ENCODE measurements at places on chromosomes 2 and 18. TPM values are rescaled to one million over a fixed set of nuclear protein-coding genes. Genes with fewer than 3 reads are reported as not detected.

DNA sequence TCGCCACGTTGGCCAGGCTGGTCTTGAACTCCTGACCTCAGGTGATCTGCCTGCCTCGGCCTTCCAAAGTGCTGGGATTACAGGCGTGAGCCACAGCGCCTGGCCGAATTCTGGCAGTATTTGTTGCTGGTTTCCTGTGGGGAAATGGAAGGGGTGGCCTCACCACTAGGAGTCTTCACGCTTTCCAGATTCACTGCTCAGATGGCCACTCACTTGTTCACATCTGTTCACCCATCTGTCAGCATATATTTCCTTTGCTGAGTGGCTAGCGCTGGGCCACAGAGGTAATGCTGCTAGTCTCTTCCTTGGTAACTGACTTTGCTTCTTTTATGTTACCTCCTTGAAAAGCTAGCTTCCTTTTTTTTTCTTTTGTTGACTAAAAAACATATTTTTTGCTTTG lies 27.2 kb downstream of the TMEM177 start:
- no peaks in the 10 kb centered on the region for H3K4me1 ChIP-seq
- DNase-seq = no peak
- H3K36me3 ChIP-seq = no peaks in the 10 kb centered on the region
- no peak overlapping the region for H3K27ac ChIP-seq

GRCh38 chr18:3675446-3675845 lies 225.5 kb downstream of the TGIF1 start:
- no peaks in the 10 kb centered on the region for H3K27me3 ChIP-seq
- no peaks in the 10 kb centered on the region for H3K4me1 ChIP-seq
- DNase-seq = no peak
- no peaks in the 10 kb centered on the region for H3K36me3 ChIP-seq
- no peak overlapping the region for H3K4me3 ChIP-seq
- H3K27ac ChIP-seq = no peak overlapping the region

- H3K36me3 ChIP-seq = no peaks in the 10 kb centered on the region
- peak within 1 kb of the TSS; percentile 38 for H3K4me3 ChIP-seq
- DNase-seq = peak; percentile 38
- H3K27me3 ChIP-seq = no peaks in the 10 kb centered on the region
These were observed at the start of gene SLC16A14 for GRCh38 chr2:230068651-230069055. SLC16A14 (minus strand) TSS chr2:230068924; CDS start chr2:230059352, 9,572 bp downstream.

GRCh38 chr18:69186162-69186561 lies 214.5 kb upstream of the DOK6 start:
- no peaks in the 10 kb centered on the region for H3K4me1 ChIP-seq
- no peaks in the 10 kb centered on the region for H3K27me3 ChIP-seq
- H3K27ac ChIP-seq = no peak overlapping the region

GRCh38 chr2:36318-36717 lies 10.0 kb downstream of the FAM110C start:
- no peak overlapping the region for H3K4me3 ChIP-seq
- no peak overlapping the region for H3K27ac ChIP-seq
- H3K36me3 ChIP-seq = no peaks in the 10 kb centered on the region
- H3K4me1 ChIP-seq = no peaks in the 10 kb centered on the region
- H3K27me3 ChIP-seq = no peaks in the 10 kb centered on the region
- no peak for DNase-seq

DNA sequence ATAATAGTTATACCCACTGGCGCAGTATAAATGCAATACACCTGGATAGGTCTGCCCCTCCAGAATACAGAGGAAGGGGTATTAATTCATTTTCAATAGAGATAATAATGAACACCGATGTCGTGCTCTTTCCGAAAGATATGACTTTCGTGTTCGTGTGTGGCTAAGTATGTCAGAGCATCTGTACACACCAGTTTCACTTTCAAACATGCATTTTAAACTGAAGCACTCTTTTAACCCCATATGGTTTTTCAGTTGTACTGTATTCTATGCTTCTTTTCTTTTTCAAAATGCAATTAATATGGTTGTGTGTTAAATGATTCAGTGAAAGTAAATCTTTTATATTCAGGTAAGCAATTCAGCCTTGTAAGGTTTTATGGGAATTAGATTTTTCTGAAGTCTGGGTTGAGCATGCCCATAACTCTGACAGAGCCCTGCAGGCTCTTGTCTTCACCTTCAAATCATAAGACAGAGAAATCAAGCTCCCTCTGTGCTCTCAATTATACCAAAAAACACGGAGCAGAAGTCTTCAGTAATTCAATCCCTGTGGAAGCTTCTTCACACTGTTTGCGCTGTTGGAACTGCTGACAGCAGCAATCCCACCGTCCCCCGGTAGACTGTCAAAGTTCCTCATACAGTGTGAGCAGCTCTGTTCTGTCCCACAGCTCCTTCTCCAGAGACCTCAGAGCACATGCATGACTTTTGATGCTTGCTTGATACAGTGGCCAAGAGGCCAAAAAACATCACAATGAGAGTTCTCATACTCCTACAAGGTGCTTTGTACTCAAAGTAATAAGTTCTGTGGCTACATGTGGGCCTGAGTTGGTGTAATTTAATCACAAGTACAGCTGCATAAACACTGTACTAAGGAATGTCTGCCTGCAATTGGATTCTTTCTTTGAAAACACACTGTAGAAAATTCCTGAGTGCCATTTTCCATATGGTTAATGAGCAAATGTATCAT lies 186.8 kb downstream of the ZNF521 start:
- H3K4me3 ChIP-seq = no peak overlapping the region
- no peaks in the 10 kb centered on the region for H3K36me3 ChIP-seq
- no peak overlapping the region for H3K27ac ChIP-seq
- no peaks in the 10 kb centered on the region for H3K27me3 ChIP-seq
- DNase-seq = no peak

DNA sequence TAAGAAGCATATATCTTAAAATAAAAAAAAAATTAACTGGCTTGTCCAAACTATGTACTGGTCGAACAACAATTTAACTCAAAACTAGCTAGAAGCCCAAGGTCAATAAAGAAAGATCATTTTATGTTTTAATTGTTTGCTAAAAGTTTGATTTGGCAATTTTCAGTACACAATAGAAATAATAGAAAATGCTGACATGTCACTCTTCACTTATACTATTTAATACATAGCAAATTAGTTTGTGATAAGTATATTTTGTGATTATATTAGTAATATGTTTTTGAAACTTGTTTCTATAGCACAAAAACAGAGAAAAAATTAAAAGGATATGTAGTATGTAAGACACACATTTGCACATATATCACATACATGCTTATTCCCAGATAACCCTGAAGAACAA lies 1938.6 kb upstream of the PIK3C3 start:
- DNase-seq = no peak
- H3K36me3 ChIP-seq = no peaks in the 10 kb centered on the region
- H3K4me1 ChIP-seq = no peaks in the 10 kb centered on the region
- no peak overlapping the region for H3K4me3 ChIP-seq
- H3K27me3 ChIP-seq = no peaks in the 10 kb centered on the region
- H3K27ac ChIP-seq = no peak overlapping the region

- H3K36me3 ChIP-seq = no peaks in the 10 kb centered on the region
- DNase-seq = no peak
- no peaks in the 10 kb centered on the region for H3K27me3 ChIP-seq
These were observed 69.7 kb downstream of the ZNF521 start for GRCh38 chr18:25282282-25282681.

DNA sequence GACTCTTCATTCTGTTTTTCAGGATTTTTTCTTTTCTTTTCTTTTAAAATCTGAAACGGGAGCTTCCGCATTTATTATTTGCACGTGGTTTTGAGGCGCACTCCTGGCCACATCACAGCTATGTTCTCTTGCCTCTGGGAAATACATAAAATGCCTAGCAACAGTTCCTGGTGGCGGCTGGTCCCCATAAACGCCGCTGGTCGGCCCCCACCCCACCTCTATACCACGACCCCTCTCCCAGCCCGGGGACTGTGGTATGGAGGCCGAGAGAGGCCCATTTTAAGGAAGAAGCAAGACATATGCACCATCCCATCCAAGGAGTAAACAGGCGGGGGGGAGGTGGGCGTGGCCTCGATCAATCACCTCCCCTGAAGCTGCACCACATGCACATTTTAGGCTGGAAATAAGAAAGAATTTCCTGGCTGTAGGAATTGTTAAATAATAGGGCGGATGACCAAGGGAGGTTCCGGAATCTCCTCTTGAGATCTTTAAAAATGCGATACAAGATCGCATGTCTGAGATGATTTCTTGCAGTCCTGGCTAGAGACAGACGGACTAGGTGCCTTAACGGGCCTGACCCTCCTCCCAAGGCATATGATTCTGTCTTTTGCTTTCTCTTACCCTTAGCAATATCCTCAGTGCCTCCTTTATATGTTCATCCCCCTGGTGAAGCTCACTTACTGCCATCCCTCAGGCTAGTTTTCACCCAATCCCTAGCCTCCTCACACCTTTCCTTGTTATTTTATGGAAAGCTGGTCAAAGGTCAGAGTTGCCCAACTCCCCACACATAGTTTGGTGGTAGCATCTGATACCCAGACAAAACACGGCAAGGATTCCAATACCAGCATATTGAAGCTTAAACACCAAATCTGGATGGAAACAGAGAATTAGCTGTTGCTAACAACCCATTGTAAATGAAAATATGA lies 82.4 kb downstream of the BCL2 start:
- no peaks in the 10 kb centered on the region for H3K27me3 ChIP-seq
- no peaks in the 10 kb centered on the region for H3K36me3 ChIP-seq
- DNase-seq = peak; percentile 29
- peak overlapping the region; percentile 65 for H3K27ac ChIP-seq
- H3K4me3 ChIP-seq = no peak overlapping the region
- H3K4me1 ChIP-seq = peaks cover 16% of the 10 kb centered on the region

DNA sequence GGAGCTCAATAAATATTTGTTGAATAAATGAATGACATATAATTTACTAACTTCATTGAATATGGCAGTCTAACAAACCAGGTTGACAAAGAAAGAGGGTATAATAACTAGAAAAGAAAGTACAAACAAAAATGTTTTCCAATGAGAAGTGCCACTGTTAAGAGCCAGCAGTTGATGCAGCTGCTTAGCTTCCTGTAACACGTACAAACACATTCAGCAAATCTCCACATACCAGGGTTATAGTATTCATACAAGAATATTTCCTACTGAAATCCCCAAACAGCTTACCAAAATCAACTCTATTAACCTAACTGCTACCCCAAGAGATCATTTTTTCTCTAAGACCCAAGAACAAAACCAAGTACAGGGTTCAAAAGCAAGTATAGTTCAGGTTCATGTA lies 77.7 kb downstream of the THADA start:
- H3K27ac ChIP-seq = peak overlapping the region; percentile 42
- DNase-seq = no peak
- no peaks in the 10 kb centered on the region for H3K36me3 ChIP-seq

- H3K36me3 ChIP-seq = no peaks in the 10 kb centered on the region
- H3K27me3 ChIP-seq = no peaks in the 10 kb centered on the region
- DNase-seq = no peak
- no peak overlapping the region for H3K4me3 ChIP-seq
- no peak overlapping the region for H3K27ac ChIP-seq
- no peaks in the 10 kb centered on the region for H3K4me1 ChIP-seq
These were observed 184.9 kb downstream of the UBE2E3 start for GRCh38 chr2:181165199-181165868.

Gene CHRNG
- not detected for total RNA-seq

Gene TTR
- total RNA-seq = 1.2 TPM

Gene FTCDNL1
- 11.5 TPM for total RNA-seq

Gene FAM124B
- 0.50 TPM for total RNA-seq

Gene KLHL30
- total RNA-seq = not detected
